Activated CD4-positive, alpha-beta T cell treated with anti-CD3 and anti-CD28 coated beads for 36 hours (primary cell): ENCODE measurements at places on chromosomes 16 and 17. TPM values are rescaled to one million over a fixed set of nuclear protein-coding genes. Genes with fewer than 3 reads are reported as not detected.

Gene DOC2B
- 0.04 TPM for total RNA-seq

Gene IRX3
- not detected for total RNA-seq

Gene ALDH3A1
- total RNA-seq: not detected

Gene HIGD1B
- total RNA-seq: not detected

DNA sequence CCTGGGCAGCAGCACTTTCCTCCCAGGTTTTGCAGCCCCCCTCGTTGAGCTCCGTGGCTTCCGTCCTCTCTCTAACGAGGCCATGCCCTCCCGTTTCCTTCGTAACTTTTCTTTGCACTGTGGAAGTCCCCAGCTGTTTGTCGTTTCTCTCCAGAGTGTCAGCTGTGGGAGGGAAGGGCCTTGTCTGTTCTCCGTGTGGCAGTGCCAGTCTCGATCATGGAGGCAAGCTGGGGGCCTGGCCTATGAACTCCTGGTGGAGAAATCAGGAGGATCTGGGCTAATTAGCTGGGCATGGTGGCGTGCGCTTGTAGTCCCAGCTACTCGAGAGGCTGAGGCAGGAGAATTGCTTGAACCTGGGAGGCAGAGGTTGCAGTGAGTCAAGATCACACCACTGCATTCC, 28.3 kb downstream of the TBCD start:
- no peak for DNase-seq

DNA sequence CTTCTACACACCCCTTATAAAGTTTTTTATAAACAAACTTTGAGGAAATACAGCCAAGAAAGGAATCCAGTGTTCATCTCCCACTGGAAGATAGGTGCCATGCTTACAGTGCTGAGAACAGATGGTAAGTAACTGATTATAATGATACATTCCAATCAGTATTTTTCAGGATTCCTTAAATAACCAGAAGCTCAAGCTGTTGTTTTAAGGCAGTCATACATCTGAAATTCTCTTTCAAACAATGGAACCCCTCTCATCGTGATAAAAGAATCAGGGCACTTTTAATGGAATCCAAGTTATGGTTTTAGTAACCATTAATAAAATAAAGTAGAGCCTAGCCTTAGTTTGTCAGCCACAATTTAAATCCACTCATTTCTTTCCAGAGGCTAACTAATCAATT, 56.1 kb upstream of the STAC2 start:
- no peak for DNase-seq

GRCh38 chr16:56997264-56997663, 7.9 kb downstream of the NLRC5 start:
- no peak for DNase-seq

- DNase-seq: no peak
Measured at GRCh38 chr16:85974428-85975375, 75.7 kb downstream of the IRF8 start.

DNA sequence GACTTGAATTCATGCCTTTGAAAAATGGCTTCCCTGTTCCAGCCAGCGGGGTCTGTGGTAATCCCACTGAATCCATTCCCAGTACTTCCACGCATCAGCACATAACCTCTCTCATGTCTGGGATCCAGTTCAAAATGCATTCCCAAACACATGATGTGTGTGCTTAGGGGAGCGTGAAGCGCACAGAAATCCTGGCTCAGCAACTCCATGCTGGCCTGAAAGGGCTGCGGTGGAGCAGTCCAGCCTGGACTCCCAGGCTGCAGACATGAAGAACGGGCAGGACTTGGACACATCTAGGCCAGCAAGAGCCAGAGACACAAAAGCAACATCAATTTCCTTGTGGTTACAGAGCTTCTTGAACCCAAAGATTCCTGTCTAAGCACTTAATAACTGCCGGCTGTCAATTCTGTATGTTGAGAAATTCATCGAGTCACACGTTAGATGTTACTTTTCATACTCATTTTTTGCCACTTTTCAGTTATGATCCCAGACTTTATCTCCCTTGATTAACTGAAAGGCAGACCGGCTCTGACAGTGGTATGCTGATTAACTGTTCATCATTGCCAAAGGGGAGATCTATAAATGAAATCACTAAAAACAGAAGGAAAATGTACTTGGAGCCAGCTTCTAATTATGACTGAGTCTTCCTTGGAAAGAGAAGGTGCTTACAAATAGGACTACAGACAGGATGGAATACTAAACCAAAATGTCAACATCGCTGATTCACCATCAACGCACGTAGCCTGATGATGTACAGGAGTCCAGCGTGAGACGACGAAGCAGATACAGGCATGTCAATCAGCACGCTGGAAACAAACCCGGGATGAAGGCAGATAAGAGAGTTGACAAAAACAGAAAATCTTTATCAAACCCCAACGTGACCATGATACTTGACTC, 23.0 kb downstream of the NSMCE1 start:
- DNase-seq: peak; percentile 78

DNA sequence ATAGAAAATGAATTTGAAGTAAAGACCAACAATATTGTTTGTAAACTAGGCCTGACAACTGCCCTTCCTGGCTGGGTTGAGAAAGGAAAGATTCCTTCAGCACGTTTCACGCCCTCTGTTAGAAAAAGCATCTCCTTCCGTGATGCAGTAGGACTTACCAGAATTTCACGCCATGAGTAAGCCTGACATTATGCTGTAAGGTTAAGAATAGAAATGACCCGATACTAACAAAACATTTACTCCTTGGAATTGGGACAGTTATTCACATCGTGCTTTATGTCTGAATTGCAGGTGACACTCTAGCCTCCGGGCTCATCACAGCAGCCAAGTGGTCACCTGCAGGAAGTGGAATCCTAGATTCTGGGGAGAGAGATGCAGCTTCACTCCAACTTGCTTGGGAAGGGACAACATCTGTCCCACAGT, 17.5 kb downstream of the MARCHF10 start:
- DNase-seq: no peak
